ENCODE measurements at places on chromosomes 7 and 10.

GRCh38 chr7:5672468-5672867 is 109.0 kb downstream of the RNF216 start:
- no peak for DNase-seq

DNA sequence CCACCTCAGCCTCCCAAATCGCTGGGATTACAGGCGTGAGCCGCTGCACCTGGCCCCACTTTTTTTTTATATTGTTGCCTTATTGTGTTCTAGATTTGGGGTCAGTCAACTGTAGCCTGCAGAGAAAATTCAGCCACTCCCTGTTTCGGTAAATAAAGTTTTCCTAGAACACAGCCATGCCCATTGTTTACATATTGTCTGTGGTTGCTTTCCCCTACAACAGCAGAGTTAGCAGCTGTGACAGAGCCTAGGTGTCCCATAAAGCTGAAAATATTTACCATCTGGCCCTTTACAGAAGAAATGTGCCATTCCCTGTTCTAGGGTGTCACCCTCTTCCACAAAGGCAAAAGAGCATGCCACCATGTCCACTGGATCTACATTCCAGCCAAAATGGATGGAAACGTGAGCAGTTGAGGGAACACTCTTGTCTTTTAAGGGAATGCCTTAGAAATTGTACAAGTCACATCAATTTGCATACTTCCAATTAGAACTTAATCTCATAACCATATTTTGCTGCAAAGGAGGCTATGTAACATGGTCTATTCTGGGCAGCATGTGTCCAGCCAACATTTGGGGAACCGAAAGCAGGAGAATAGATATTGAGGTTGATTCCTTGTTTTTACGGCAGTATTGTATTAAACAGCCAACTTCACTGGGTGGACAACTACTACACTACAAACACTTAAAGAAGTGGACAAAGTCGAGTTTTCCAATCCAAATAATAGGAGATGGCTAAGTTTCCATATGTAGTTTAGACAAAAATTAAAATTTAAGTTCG is 11.0 kb upstream of the BLVRA start:
- DNase-seq: no peak

GRCh38 chr7:94223375-94224084 is 171.2 kb upstream of the COL1A2 start:
- no peak for DNase-seq

- DNase-seq: peak; percentile 78
These were observed 31.6 kb upstream of the TMEM254 start for GRCh38 chr10:80046629-80047441.

GRCh38 chr7:121697731-121698316 is 175.1 kb upstream of the PTPRZ1 start:
- no peak for DNase-seq

DNA sequence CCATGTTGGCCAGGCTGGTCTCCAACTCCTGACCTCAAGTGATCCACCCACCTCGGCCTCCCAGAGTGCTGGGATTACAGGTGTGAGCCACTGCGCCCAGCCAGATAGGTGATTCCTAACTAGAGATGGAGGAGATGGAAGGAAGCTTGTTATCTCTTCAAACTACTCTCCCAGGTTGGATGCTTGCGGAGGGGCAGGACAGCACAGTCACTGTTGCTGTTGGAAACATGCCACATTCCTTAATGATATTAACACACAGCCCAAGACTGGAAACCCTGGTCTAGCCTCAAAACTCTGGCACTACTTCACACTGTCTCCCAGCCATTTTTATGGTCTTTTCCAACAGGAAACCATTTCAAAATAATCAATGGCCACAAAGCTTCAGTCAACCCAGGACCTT is 468.8 kb upstream of the NRP1 start:
- no peak for DNase-seq

DNA sequence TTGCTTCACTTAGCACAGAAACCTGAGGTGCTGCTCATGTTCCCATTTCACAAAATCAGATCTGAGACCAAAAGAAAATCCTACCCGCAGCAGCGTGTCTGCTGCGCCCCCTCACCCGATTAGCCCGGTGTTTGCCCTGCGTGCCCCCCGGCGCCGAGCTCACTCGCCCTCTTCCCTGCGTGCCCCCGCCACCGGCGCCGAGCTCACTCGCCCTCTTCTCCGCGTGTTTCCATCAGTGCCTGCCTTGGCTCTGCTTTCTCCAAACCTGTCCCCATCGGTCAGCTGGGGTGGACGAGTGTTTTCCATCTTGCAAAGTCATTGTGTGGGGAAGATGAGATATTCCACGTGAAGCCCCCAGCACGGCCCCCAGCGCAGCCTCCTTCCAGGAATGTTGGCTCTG is 225.3 kb upstream of the PITRM1 start:
- DNase-seq: no peak

GRCh38 chr7:102064361-102065025 is 222.2 kb upstream of the SH2B2 start:
- no peak for DNase-seq
